GM18507 (cell line): ENCODE measurements at places on chromosomes 6 and 20.

DNA sequence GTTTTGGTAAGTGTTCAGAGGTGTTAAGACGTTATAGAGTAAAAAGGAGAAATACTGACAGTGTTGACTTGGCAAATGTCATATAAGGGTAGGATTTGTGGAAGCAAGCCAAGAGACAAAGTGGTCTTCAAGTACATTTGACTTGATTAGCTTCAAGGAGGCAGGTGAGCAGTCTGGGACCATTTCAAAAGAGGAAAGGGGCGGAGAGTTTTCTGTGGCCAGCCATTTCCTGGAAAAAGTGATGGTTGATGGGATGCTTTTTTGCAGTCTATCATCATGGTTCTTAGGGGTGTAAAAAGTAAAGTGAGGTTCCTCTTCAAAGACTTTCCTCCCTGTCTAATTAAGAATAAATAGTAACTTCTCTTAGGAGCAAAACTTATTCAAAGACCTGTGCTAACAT, 28.7 kb downstream of the FKBP1A start:
- no peak for DNase-seq

- no peak for DNase-seq
Measured at GRCh38 chr20:25461786-25462545, 54.5 kb downstream of the GINS1 start.

DNA sequence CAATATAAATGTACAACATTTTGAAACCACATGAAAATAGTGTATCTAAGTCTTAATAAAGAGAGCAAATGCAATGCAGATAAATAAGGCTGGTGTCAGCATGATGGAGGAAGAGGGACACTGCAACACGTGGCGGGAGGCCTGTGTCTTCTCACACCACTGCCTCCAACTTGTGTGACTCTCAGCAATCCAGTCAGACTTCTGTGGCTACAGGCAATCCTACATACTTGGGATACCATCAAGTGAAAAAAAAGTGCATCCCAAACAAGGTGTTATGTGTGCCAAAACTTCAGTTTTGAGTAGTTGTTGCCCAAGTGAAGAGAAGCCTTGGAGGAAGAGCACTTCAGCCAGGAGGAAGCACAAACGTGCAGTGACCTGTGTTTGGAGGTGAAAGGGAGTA, 68.6 kb downstream of the PKIB start:
- DNase-seq = no peak

- no peak for DNase-seq
Measured at GRCh38 chr6:113122060-113122459, 735.1 kb upstream of the MARCKS start.

GRCh38 chr6:6221787-6222535, 98.5 kb downstream of the F13A1 start:
- no peak for DNase-seq

GRCh38 chr6:159061805-159062563, 17.2 kb upstream of the TAGAP start:
- DNase-seq = no peak

DNA sequence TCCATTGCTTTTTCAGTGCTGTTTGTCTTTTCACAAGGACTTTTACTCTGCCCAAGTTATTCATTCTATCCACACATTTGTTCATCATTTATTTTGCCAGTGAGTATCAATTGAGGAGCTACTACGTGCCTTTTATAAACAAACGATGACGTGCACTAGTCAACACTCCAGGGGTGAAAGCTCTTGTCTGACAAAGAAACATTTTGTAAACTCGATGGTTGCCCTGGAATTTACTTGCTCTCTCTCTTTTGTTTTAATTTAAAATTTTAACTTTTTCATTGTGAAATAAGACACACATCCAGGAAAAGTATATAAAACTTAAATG, 8.3 kb upstream of the MRPS18A start:
- DNase-seq = no peak

DNA sequence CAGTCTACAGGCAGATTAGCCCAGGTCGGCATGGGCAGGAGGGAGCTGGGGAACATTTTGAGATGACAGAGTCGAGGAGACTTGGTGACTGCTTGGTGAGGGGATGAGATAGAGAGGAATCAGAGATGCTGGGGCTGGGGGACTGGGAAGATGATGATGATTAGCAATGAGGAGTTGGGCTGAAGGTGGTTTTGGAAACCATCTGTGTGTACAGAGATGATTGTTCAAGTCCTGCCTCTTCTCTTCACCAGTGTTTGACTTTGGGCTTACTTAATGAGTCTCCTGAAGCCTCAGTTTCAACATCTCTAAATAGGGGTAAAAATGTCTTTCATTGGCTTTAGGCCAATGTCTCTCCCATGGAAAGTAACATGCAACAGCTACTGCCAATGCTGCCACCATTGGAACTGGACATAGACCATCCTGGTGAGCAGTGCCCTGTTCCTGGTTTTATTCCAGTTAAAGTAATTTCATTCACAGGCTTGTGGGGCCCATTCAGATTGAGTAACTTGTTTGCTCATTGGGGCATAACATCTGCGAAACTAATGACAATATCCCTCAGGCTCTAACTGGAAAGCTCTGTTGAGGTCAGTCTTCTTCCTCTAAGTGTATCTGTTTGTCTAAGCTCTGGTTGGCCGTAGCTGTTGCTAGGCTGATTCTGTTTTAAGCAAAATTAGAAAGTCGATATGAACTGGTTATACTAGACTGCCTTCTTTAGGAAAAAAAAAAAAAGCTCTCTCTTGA, 99.1 kb downstream of the ARMC2 start:
- no peak for DNase-seq

DNA sequence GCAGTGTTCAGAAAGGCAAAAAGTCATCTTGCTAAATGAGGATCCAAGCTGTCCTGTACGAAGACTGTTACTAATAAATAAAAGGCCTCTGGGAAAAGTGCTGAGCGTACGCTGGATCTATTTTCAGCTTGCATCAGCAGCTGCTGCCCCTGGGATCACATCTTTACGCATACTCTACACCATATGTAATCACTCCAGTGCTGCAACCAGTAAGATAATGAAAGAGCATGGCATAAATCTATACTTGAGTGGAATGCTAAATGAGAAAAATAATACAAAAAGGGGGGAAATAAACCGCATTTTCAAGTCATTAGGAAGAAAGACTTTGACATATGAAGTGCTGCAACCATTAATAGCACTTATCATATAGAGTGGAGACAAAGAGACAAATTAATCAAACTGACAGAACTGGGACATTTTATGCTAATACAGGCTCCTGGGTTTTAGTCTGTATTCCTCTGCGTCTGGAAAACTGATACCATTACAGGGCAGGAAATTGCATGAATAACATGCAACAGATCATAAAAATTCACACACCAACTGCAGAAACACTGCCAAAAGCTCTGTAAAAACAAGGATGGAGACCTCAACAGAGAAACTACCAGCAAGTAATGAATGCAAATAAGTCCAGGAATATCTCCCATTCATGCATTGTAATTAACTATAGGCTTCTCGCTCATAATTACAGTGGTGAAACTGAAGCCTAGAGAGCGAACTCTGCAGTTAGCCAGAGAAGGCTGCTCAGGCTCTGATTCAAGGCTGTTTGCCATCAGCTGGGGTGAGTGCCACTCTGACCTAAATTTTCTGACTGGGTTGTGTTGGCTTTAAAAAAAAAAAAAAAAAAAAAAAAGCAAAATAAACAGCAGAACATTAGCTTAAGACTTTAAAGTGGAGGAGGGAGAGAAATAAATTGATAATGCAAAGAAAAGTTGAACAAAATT, 83.8 kb downstream of the GJA10 start:
- no peak for DNase-seq

GRCh38 chr6:16849280-16849987, 88.2 kb upstream of the ATXN1 start:
- no peak for DNase-seq

DNA sequence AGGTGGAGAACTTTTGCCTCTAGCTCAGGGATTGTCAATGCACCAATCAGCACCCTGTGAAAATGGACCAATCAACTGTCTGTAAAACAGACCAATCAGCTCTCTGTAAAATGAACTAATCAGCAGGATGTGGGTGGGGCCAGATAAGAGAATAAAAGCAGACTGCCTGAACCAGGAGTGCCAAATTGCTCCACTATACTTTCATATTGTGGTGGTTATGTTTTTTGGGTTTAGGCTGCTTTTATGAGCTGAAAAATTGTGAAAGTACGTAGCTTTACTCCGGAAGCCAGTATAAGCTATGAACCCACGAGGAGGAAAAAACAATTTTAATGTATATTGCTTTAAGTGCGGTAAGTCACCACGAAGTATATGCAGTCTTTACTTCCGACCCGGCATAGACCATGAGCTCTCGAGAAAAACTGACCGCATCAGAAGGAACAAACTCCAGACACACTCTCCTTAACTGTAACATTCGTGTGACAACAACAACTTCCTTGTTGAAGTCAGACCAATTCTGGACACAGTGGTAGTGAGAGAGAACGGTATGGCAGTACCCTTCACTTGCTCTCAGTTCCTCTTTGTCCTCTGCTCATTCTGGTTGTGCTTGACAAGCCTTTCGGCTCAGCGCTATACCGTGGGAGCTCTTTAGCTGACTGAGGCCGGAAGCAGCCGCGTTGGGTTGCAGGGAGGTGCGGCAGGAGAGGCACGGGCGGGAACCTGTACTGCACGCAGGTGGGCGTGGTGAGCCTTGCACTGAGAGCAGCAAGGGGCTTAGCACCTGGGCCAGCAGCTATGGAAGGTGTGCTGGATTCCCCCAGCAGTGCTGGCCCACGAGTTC, 81.9 kb upstream of the E2F3 start:
- peak; percentile 65 for DNase-seq

GRCh38 chr6:155782320-155782731, 326.7 kb upstream of the NOX3 start:
- DNase-seq = no peak

- no peak for DNase-seq
Measured at GRCh38 chr20:63698739-63699465, 2.5 kb downstream of the TNFRSF6B start.

GRCh38 chr20:50624351-50625016, 66.9 kb downstream of the RIPOR3 start:
- DNase-seq = no peak

DNA sequence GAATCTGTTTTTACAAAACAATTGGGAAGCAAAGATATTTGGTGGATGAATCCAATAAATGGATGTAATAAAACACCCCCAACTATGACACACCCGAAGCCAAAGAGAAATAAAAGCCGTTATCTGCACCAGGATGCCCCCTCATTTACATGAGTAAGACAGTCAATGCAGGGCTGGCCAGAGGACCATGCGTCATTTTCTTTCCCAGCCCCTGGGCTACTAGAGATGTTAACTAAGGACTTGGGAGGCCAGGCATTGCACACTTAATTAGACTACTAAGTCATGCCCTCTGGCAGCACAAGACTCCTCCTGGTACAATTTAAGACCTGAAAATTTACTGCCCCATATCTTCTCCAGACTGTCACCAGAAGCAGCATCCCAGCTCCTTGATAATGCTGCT, 3.2 kb downstream of the LEMD2 start:
- DNase-seq = no peak

GRCh38 chr6:158373214-158373613, 60.9 kb downstream of the TULP4 start:
- no peak for DNase-seq

GRCh38 chr6:133724726-133725125, 164.2 kb upstream of the TCF21 start:
- no peak for DNase-seq

- no peak for DNase-seq
Measured at GRCh38 chr20:535958-536357, 7.6 kb downstream of the CSNK2A1 start.

DNA sequence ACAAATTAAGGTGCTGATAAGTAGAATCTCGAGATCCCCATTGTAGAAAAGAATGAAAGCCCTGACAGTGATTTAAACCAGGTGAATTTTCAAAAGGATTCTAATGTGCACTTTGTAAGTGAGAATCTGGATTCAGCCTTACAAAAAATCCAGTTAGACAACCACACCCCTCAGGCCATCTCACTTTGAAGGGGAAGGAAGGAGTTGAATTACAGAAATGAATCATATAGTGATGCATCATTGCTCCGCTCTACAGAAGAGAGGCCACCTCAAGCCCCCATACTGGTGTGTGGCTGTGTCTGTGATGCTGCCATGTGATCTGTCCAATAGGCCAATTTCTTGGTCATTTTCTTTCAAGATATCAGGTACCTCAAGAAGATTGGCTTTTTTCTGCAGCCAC, 85.5 kb upstream of the NT5E start:
- DNase-seq = no peak

GRCh38 chr6:51559059-51559458, 528.4 kb downstream of the PKHD1 start:
- no peak for DNase-seq

- no peak for DNase-seq
Measured at GRCh38 chr6:121540210-121540609, 104.8 kb downstream of the GJA1 start.

GRCh38 chr6:18262702-18263417, 1.5 kb downstream of the DEK start:
- DNase-seq = no peak

DNA sequence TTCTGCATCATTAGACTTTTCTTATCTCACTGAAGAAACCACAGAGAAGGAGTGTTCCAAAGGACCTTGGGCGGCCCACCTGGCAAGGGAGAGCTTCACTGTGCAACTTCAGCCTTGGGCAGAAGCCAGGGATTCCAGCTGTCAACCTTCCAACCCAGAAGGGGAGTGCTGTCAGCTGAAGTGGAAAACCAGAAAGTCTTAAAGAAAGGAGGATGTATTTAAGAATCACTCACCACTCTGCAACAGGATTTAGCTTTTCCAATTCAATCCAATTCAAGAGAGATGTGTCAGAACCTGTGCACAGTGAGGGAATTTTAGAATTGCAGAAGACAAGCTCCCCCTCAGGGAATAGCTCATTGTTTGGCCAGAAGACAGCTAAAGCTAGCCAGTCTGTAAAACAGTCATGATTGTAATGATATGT, 553.7 kb downstream of the CD83 start:
- DNase-seq = no peak

GRCh38 chr6:140105857-140106256, 731.4 kb upstream of the CITED2 start:
- no peak for DNase-seq

- no peak for DNase-seq
Measured at GRCh38 chr6:141165002-141165665, 967.6 kb upstream of the GJE1 start.

- no peak for DNase-seq
Measured at GRCh38 chr20:48425817-48426612, 401.8 kb downstream of the PREX1 start.

GRCh38 chr6:44561060-44561623, 173.6 kb downstream of the CDC5L start:
- no peak for DNase-seq

DNA sequence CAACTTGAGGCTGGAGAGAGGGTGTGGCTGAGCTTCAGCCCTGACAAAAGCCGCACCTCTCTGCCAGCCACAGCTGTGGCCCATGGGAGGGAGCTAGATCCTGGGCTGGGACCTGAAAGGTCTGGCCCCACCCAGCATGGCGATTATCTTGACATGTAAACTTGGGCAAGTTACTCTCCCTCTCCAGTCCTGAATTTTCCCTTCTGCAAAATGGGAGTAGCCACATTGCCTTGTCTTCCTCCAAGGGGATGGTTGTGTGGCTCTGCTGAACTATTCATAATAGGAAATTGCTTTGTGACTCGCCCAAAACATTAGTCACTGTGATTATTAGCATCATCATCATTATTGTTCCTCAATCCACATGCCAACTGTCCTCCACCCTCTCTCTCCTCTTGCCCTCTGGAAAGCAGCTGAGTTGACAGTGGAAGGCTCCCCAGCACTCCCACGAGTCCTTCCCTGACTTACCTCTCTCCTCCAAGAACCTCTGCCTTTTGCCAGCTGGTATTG, 23.0 kb upstream of the RBPJL start:
- DNase-seq = no peak
